ENCODE measurements at places on chromosomes 3 and 15.

GRCh38 chr3:63679186-63679585 lies 26.7 kb downstream of the SNTN start:
- DNase-seq = no peak

GRCh38 chr3:159380891-159381290 lies 579.0 kb downstream of the MFSD1 start:
- no peak for DNase-seq

- no peak for DNase-seq
These were observed 36.7 kb upstream of the MYLK start for GRCh38 chr3:123920868-123921267.

- DNase-seq = no peak
These were observed 3.8 kb upstream of the KIF23 start for GRCh38 chr15:69410248-69410874.

GRCh38 chr3:96970211-96970610 lies 155.8 kb downstream of the EPHA6 start:
- DNase-seq = no peak

DNA sequence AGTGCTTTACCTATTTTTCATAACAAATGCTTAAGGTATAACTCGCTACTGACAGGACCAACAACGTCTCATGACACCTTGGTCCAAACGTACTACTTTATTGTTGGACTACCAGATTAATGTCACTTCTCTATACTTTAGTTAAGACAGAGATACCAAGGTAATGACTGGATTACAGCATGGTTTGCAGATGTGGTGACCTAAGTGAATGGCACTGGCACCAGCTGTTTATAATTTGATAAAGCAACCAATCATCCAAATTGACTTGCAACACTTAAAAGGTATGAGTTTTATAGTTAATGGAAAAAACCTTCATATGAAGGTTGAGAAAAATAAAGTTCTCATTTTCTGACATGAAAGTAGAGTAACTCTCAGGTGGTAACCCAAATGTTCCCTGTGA lies 209.0 kb downstream of the NEK10 start:
- no peak for DNase-seq

DNA sequence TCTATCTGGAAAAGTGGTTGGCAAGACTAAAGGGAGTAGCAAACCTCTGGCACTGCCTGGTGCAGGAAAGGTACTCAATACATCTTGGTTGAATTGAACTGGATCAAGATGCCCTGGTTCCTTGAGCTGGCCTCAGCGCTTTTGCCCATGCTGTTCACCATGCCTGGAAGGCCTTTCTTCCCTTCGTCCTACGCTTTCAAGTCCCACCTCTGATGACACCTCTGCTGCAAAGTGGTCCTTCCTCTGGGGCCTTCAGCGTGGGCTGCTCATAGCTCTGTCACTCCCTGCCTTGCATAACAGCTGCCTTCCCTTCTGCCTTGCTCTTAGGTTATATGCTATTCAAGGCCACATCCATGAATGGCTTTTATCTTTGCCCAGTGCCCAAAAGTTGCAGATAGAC lies 23.0 kb downstream of the ITGA11 start:
- no peak for DNase-seq

- no peak for DNase-seq
These were observed 4.7 kb downstream of the MRPS11 start for GRCh38 chr15:88472225-88472624.

GRCh38 chr3:162022911-162023310 lies 526.3 kb downstream of the OTOL1 start:
- DNase-seq = no peak

- DNase-seq = no peak
These were observed 116.9 kb downstream of the SLC9A9 start for GRCh38 chr3:143731320-143731719.

DNA sequence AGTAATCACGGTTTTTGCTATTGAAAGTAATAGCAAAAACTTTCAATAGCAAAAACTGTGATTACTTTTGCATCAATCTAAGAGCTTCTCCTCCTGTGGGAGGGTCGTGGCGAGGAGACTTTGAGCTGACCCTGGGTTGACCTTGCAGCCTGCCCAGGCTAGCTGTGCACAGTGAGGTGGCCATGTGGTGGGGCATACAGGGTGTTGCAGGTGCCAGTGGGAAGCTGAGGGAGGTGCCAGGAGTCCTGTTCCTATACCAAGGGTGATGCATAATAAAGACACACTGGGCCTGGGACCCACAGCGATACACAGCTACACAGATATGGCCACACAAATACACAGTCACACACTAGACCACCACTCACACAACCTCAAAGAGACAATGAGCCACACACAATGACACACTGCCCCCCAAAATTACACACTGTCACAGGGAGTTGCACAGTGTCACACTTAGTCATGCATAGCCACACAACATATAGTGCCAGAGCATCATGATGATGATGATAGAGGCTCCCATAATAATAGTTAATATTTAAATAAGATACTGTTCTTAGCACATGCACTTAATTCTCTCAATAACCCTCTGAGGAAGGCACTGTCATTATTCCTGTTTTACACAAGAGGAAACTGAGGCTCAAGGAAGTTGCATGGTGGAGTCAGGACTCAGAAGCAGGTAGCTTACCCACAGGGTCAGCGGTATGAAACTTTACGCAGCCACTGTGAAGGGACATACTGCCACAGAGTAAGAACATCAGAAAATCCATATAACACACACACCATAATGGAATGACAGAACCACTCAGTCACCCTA lies 6.3 kb downstream of the PLCD1 start:
- DNase-seq = no peak

DNA sequence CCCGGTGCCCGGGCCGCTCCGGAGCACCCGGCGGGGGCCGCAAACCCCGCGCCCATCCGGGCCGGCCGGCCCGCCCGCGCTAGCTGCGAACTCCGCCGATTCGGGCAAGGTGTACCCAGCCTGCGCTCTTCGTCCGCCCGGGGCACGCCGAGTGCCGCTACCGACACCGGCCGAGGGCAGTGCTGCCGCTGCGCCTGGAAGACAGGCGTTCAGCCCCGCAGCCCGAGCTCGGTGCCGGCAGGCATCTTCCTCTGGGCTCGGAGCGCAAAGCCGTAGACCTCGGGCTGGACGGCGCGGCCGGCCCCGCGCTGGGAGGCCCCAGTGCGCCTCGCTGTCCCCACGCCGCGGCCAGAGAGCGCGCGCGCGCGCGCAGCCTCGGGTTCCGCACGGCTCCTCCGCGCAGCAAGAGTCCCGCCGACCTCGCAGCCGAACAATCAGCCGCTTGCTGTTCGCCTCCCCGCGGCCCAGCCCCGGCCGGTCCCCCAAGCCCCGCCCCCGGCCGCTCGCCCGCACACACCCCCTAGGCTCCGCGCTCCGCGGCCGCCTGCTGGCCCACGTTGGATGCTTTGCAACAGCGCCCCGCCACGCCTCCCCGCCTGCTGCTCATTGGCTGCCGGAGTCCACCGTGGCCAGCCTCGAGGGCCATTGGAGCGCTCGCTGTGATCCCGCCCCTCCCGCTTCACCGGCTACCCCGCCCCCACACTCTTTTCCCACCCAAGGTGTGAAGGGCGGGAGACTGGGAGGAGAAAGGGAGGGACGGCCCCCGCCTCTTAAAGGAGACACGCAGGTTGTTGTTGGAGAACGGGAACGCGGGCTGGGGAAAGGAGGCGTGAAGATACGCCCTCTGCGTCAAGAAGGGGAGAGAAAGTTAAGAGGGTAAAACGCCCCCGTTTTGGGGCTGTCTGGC lies at the start of gene LRIG1:
Gene LRIG1 (minus strand): TSS at position 447 of the 907 bp plus-strand sequence. CDS start 615 bp downstream, outside the sequence.
- peak; percentile 96 for DNase-seq

DNA sequence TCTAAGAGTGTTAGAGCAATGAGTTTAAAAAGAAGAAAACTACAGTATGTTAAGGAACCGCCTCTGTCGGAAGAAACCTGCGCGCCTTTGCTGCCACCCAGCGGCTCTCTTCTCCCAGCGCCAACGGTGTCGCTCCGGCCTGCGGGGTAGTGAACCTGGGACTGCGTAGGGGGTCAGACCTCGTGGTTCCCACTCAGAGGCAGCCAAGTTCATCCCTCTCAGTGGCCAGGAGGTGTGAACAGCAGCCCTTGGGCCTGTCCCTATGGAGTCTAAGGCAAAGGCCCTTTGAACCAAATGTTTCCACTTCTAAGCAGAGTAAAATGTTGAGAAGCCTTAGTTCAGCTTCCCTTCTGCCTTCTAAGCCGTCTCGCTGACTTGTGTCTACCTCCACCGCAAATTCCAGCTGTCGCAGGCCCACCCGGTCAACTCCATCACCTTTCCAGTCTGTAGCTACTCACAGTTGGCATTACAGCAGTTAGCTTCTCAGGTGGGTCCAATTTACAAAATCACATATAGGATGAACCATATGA lies 980 bp upstream of the RAB27A start:
- DNase-seq = peak; percentile 76

DNA sequence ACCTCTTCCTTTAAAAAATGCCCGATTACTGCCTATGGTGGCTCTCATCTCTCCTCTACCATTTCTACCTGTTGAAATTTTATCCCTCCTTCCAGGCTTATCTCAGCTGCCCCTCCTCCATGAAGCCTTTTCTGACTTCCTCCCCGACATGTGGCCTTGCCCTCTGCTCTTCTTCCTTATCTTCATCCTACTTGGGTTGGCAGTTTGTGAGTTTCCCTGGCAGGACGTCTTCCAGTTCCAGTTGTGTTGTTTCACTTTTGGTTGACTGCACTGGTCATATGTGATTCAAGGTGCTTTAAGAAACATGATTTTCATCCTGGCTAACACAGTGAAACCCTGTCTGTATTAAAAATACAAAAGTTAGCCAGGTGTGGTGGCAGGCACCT lies 4.4 kb downstream of the DLL4 start:
- DNase-seq = no peak

GRCh38 chr3:139524841-139525636 lies 14.5 kb downstream of the RBP1 start:
- DNase-seq = no peak

DNA sequence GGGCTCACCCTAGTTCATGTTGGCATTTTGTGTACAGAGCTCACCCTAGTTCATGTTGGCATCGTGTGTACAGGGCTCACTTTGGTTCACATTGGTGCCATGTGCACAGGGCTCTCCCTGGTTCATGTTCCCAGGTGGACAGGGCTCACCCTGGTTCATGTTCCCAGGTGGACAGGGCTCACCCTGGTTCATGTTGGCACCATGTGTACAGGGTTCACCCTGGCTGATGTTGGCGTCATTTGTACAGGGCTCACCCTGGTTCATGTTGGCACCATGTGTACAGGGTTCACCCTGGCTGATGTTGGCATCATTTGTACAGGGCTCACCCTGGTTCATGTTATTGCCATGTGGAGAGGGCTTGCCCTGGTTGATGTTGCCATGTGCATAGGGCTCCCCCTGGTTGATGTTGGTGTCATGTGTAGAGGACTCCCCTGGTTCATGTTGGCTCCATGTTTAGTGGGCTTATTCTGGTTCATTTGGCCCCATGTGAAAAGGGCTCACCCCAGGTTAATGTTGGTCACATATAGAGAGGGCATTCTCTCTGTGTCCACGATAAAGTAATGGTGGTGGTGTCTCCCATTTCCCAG lies 31.7 kb upstream of the NR2C2 start:
- DNase-seq = no peak

- DNase-seq = no peak
These were observed 54.8 kb upstream of the ADPGK start for GRCh38 chr15:72838311-72838731.

DNA sequence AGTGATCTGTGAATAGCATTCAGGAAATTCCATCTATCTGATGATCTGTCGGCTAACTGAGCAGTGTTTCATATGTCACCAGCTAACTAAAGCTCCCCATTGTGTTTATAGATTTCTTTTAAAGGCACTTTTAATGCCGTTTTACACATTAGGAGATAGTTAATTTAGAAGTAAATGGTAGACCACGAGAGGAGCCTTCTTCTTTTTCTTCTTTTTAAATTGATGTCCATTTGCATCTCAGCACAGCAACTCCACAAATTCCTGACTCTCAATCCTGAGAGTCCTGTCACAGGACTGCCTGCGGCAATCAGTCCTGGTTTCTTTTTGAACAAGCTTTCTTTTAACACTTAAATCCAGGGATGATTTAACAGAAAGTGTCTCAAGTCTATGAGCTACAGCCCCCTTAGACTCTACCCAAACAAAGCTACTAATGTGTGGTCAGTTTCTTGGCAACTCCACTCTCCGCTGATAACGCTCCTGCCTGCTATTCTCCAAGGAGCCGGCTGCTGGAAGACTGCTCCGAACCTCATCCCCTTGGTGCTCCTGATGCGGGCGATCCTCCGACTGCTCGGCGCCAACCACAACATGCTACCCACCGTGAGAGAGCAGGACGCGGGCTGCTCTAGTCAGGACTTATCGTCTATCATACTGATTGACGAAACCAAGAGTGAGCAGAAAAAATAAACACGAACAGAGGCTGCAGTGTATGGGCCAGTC lies 421.4 kb downstream of the MECOM start:
- no peak for DNase-seq

GRCh38 chr3:69724722-69725435 lies 14.4 kb upstream of the MITF start:
- no peak for DNase-seq

- DNase-seq = peak; percentile 33
These were observed 26.2 kb downstream of the POLR2M start for GRCh38 chr15:57732526-57733331.

DNA sequence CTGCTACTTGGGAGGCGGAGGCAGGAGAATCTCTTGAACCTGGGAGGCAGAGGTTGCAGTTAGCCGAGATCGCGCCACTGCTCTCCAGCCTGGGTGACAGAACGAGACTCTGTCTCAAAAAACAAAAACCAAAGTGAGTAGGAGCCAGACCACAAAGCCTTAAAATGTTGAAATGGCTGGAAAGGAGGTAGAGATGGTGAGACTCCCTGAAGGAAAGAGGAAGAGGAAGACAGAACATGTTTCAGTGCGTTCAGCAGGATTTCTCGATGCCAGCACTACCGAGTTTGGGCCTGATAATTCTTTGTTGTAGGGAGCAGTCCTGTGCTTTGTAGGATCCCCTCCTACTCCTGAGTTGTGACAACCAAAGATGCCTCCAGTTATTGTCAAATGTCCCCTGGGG lies 189.9 kb downstream of the AKAP13 start:
- no peak for DNase-seq

- no peak for DNase-seq
These were observed 608.6 kb upstream of the BCHE start for GRCh38 chr3:166445865-166446264.

GRCh38 chr3:15102256-15102655 lies 3.3 kb upstream of the RBSN start:
- no peak for DNase-seq

- DNase-seq = no peak
These were observed 20.6 kb downstream of the LRRK1 start for GRCh38 chr15:100939791-100940190.

DNA sequence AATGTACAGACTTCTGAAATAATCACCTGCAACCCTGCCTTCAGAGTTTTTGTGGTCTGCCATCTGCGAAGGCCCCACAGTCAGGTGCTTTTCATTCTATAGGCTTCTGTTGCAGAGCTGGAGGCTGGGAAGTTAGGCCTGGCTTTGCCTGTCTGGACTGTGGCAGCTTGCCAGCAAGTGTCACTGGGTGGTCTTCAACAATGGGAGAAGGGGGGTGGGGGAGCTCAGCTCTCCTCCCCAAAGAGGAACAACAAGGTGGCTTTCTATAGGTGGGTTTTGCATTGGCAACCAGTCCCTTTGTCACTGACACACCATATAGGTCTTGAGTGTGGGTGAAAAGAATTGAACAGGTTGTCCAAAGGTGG lies 7.3 kb downstream of the BOC start:
- DNase-seq = no peak

Measured in stimulated activated CD4-positive, alpha-beta T cell treated with anti-CD3 and anti-CD28 coated beads, Interleukin-15, amount 100 ng/mL, for 48 hours (primary cell).